NCI-H460 (cell line): ENCODE measurements at places on chromosomes 2 and 18. TPM values are rescaled to one million over a fixed set of nuclear protein-coding genes. Genes with fewer than 3 reads are reported as not detected.

GRCh38 chr2:200356321-200356720 is 49.8 kb downstream of the SPATS2L start:
- DNase-seq: no peak

- no peak for DNase-seq
These were observed 190.5 kb downstream of the LOXHD1 start for GRCh38 chr18:46466234-46467160.

DNA sequence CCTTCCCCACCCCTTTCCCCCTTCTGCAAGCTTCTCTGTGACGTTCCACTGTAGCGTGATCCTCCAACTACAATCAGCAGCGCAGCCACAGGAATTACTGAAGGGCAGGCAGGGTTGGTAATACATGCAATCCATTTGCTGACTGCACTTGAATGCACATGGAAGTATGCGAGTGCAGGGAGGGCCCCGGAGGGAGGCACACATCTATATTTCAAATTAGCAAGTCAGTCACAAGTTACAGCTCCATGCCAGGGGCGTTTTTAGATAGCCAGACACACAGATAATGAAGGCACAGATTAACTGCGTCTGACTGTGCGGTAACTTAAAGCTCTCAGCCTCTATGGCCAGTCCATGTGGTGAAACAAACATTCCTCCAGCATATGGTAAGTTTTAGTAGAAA is 209.2 kb upstream of the GATA6 start:
- DNase-seq: no peak

DNA sequence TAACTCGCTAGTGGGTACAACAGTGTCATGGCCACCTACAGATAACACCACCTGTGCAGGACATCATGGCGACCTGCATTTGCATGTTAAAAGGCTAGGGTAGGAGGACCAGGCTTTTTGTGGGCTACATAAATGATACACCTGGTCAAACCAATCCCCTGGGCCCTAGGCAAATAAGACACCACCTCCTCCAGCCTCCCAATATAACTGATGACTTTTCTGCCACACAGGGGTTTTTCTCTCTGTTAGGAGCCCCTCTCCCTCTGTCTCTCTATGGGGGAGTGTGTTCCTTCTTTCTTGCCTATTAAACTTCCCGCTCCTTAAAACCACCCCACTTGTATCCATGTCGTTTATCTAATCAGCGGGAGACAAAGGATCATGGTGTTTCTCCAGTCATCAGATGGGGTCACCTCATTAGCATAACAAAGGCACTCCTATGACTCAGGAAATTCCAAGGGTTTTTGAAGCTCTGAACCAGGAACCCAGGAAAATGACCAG is 10.8 kb upstream of the BUB1 start:
- no peak for DNase-seq

GRCh38 chr2:18708203-18708715 is 118.9 kb upstream of the NT5C1B start:
- DNase-seq: no peak

The KLHL41 gene
- total RNA-seq: not detected in 2 replicates

The ECEL1 gene
- total RNA-seq: 2.0 and 2.8 TPM in 2 replicates

The AFF3 gene
- 1.1 and 4.1 TPM in 2 replicates for total RNA-seq
